GM12878 (cell line): ENCODE measurements at places on chromosomes 11 and 22. TPM values are rescaled to one million over a fixed set of nuclear protein-coding genes. Genes with fewer than 3 reads are reported as not detected.

DNA sequence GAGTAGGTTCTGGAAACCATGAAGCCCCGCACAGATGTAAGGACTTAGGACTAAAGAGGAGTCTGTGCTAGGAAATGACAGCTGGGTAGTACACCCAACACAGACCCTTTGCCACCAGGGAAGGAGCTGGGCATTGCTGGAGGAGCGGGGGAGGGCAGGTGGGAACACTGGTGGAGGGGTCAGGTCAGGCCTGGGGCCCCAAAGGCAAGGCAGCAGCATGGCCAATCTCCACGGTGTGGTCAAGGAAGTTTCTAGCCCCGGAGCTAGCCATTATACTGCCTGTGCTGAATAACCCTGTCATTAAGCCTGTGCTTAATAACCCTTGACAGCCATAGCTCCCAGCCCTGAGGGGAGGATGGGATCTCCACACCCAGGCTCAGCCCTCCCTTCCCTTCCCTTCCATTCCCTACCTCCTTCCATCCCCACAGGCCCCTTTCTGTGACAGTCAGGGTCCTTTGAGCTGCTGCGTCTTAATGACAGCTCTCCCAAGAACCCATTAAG is 2.1 kb downstream of the TMPRSS4 start:
- DNase-seq = no peak

DNA sequence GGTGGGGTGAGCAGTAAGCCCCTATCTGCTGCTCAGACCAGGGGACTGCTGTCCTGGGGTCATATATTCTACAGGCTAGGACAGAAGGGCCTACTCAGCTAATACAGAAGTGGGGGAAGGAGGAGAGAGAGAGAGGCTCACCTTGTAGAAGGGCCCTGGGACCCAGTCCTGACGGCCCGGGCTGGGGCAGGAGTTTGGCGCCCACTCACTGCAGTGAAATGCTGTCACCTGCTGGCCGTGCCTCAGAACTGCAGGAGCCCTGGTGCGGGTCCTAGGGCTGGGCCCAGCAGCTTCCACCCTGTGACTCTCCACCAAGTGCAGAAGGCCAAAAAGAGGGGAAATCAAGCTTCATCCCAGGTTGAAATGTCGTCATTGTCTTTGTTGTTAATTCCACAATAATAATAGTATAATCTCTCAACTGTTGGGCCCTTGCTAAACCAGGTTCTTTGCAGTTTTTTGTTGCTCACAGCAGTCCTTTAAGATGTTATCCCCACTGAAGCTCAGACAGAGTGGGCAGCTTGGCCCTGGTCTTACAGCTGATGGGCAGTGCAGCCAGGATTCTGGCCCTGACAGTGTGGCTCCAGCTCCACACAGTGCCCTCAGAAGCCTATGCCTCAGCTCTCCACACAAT is 29.6 kb downstream of the TRIM29 start:
- no peak for DNase-seq

Gene UPK3A
- not detected in 2 replicates for total RNA-seq

Gene SYNGR1
- total RNA-seq = 6.6 and 6.7 TPM in 2 replicates

Gene DDX25
- total RNA-seq = not detected in 2 replicates

Gene OR51E1
- total RNA-seq = not detected in 2 replicates
